Muscle of arm (tissue), 14 donors: ENCODE measurements at places on chromosomes 11 and 22. TPM values are rescaled to one million over a fixed set of nuclear protein-coding genes. Genes with fewer than 3 reads are reported as not detected.

UBQLNL gene
- not detected for polyA plus RNA-seq

SUSD2 gene
- 3.0 TPM for polyA plus RNA-seq

MYO7A gene
- polyA plus RNA-seq, result 4.2 TPM

PANX3 gene
- polyA plus RNA-seq, result not detected

MMP27 gene
- not detected for polyA plus RNA-seq

ASCL2 gene
- not detected for polyA plus RNA-seq

STK33 gene
- 2.9 TPM for polyA plus RNA-seq

DNAJB7 gene
- 0.65 TPM for polyA plus RNA-seq

KDM4D gene
- 1.7 TPM for polyA plus RNA-seq

SLC15A3 gene
- 14.8 TPM for polyA plus RNA-seq

OR52B2 gene
- polyA plus RNA-seq, result not detected

CD3D gene
- 0.82 TPM for polyA plus RNA-seq

CHRM4 gene
- not detected for polyA plus RNA-seq

SLC6A5 gene
- polyA plus RNA-seq, result not detected

IFT27 gene
- 29.1 TPM for polyA plus RNA-seq

C1QTNF5 gene
- 23.5 TPM for polyA plus RNA-seq

GSTT2B gene
- polyA plus RNA-seq, result 4.3 TPM

AHNAK gene
- polyA plus RNA-seq, result 378 TPM

PLAAT5 gene
- 6.6 TPM for polyA plus RNA-seq

QSER1 gene
- polyA plus RNA-seq, result 20.0 TPM

SPI1 gene
- polyA plus RNA-seq, result 11.8 TPM

ROBO4 gene
- 26.4 TPM for polyA plus RNA-seq

HIC2 gene
- 4.4 TPM for polyA plus RNA-seq

SNX32 gene
- polyA plus RNA-seq, result 2.1 TPM

APBB1 gene
- 29.1 TPM for polyA plus RNA-seq

DSCAML1 gene
- polyA plus RNA-seq, result 0.64 TPM

MUC6 gene
- polyA plus RNA-seq, result 0.34 TPM

TMPRSS13 gene
- polyA plus RNA-seq, result 0.14 TPM

OR56A1 gene
- not detected for polyA plus RNA-seq

MFRP gene
- not detected for polyA plus RNA-seq

VSIG2 gene
- polyA plus RNA-seq, result 0.82 TPM

OR52I2 gene
- not detected for polyA plus RNA-seq

ADAMTS15 gene
- 13.7 TPM for polyA plus RNA-seq

NLRP14 gene
- 0.05 TPM for polyA plus RNA-seq

LINC01488 gene
- not detected for polyA plus RNA-seq

PGA5 gene
- not detected for polyA plus RNA-seq

CSNK2A3 gene
- polyA plus RNA-seq, result 0.56 TPM

PACSIN2 gene
- polyA plus RNA-seq, result 28.9 TPM

NARS2 gene
- polyA plus RNA-seq, result 11.5 TPM

FAM180B gene
- 2.9 TPM for polyA plus RNA-seq

PATE3 gene
- not detected for polyA plus RNA-seq

CFAP300 gene
- 6.6 TPM for polyA plus RNA-seq

P2RY6 gene
- polyA plus RNA-seq, result 1.7 TPM

INS gene
- not detected for polyA plus RNA-seq

SYNGR1 gene
- polyA plus RNA-seq, result 17.6 TPM
